Chondrocyte (in vitro differentiated cells): ENCODE measurements at places on chromosomes 7 and 10. TPM values are rescaled to one million over a fixed set of nuclear protein-coding genes. Genes with fewer than 3 reads are reported as not detected.
A peak's percentile ranks its signal among the peaks of the same experiment; 100 is the strongest.

DNA sequence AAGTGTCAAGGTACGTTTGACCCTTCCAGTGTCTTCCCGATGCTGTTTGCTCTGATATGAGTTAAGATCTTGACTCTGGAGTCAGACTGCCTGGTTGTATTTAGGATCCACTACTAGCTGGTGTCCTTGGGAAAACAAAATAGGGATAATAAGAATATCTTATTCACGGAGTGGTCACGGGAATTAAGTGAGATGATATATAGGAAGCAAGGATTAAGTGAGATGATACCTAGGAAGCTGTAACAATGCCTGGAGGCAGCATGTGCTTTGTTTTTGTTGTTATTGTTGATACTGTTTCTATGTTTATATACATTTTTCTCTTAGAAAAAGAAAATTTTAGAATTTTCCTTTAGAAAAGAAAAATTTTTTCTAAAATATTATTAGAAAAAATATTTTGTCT, 87.0 kb downstream of the LYZL1 start:
- DNase-seq, result no peak

- no peak for DNase-seq
These were observed 66.7 kb downstream of the SORCS3 start for GRCh38 chr10:104707602-104708459.

- DNase-seq, result no peak
These were observed 93.3 kb downstream of the EMX2 start for GRCh38 chr10:117635826-117636225.

The ANKRD7 gene
- not detected in 3 replicates for total RNA-seq

- DNase-seq, result peak; percentile 67
These were observed 1.3 kb downstream of the SEMA3D start for GRCh38 chr7:85185424-85186082.

DNA sequence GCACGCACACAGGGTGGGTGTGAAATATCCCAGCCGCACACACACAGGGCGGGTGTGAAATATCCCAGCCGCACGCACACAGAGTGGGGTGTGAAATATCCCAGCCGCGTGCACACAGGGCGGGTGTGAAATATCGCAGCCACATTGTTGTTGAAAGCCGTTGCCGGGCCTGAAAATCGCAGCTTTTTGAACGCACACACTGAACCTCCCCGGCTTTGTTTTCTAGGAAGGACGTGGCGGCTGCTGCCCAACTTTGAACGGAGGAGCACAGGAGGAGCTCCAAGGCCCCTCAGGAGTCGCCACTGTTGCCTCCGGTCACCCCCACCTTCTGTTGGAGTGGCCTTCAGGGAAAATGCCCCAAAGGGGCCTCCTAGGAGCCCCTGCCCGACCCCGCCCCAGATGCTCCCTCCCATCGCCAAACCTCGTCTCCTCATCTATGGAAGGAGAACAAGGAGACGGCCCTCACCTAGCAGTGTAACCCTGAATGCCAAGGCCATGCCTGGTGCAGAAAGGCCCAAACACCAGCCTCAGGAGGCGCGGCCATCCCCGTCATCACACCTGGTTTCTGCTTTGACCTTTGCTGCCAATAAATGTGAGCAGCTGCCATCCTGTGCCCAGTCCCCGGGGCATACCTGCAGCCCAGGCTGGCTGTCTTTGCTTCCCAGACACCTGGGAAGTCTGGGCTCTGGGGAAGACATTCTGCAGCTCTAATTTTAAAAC, 318.6 kb downstream of the PTPRN2 start:
- peak; percentile 55 for DNase-seq

DNA sequence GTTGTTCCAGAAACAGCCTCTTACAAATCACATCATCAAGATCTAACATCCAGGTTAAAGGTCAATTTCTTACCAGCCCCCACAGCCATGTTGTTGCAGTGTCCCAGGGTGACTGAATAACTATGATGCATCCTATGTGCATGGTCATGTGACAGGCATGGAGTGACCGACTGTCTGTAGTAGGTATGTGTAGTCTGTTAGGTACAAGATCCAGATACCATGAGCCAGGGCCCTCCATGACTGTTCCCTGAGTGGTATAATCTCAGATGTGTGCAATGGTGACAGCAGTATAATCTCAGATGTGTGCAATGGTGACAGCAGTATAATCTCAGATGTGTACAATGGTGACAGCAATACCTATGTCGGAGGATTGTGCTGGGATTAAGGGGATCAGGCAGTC, 8.8 kb downstream of the CDHR3 start:
- DNase-seq, result no peak

The WNT16 gene
- not detected in 3 replicates for total RNA-seq

- no peak for DNase-seq
These were observed 137.4 kb upstream of the PTN start for GRCh38 chr7:137480824-137481365.

The MOGAT3 gene
- total RNA-seq, result not detected in 3 replicates

DNA sequence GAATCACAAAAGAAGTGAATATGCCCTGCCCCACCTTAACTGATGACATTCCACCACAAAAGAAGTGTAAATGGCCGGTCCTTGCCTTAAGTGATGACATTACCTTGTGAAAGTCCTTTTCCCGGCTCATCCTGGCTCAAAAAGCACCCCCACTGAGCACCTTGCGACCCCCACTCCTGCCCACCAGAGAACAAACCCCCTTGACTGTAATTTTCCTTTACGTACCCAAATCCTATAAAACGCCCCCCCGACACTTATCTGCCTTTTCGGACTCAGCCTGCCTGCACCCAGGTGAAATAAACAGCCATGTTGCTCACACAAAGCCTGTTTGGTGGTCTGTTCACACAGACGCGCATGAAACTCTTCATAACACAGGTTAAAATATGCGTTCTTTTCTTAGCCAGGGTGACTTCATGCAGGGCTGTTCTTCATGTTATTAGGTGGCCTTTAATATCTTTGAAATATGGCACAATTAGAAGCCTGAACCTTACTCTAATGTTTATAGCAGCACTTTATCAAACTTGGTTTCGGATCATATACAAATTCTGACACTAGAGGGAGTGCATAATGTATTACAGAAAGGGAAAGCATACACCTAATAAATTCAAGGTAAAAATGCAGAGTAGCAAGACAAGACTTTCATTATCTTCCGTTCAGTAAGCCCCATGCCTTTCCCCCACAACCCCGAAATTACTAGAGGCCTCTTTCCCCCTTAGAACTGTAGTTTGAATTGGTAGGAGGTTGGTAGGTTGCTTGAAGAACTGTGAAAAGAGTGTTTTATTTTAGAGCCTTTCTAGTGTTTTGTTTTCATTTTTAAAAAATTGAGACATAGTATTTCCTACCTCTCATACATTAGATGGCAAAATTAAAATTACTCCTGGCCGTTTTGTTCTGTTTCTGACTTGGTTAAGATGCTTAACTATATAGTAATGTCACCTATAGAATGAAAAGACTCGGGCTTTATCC, 117.9 kb downstream of the NPY start:
- no peak for DNase-seq

DNA sequence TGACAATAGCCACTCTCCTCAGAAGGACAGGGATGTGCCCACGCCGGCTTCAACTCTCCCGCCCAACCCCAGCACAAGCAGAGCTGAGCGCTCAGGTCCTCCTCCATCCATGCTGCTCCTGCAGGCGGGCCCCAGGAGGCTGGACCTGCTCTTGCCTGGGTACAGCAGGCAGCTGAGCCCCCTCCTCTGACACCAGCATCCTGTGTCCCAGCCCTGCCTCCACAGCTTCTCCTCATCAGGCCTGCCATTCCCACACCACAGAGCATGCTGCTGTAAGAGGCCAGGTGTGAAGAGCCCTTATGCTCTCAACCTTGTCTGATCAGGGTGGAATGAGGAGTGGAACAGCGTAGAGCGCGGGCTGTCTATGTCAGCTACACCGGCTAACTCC, 302.2 kb downstream of the PTPRN2 start:
- no peak for DNase-seq

DNA sequence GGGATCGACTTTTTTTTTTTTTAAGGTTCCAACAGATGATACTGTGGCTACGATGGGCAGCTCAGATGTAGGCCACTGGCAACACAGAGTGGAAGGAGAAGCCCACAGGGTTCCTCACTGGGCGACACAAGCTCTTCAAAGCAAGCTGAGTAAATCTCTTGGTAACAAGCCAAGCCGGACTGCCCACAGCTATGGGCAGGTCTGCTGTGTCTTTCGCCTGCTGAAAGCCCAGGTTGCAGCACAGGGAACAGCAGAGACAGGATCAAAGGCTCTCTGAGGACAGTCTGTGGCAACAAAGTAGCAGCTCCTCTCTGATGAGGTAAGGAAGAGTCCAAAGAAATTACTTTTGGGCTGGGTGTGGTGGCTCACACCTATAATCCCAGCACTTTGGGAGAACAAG, 83.6 kb downstream of the KCNMA1 start:
- DNase-seq, result no peak

The CHN2 gene
- 0.50 to 1.7 TPM (median 0.56 TPM) in 3 replicates for total RNA-seq

DNA sequence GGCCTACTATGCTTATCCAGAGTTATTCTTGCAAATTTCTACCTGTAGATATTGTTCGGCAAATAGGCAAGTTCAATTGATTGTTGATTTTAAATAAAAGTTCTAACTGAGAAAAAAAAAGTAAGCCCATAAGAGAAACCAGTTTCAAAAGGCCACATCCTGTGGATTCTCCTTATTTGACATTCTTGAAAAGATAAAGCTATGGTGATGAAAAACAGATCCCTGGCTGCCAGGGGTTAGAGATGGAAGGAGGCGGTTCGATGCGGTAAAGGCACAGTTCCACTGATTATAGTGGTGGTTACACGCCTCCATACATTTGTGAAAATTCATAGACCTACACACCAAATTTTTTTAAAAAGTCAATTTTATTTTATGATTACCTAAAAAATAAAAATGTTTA, 347.8 kb downstream of the KCNMA1 start:
- no peak for DNase-seq

- no peak for DNase-seq
These were observed 10.0 kb downstream of the FAM171A1 start for GRCh38 chr10:15361131-15361530.

GRCh38 chr10:50653758-50654157, 30.0 kb upstream of the SGMS1 start:
- no peak for DNase-seq

DNA sequence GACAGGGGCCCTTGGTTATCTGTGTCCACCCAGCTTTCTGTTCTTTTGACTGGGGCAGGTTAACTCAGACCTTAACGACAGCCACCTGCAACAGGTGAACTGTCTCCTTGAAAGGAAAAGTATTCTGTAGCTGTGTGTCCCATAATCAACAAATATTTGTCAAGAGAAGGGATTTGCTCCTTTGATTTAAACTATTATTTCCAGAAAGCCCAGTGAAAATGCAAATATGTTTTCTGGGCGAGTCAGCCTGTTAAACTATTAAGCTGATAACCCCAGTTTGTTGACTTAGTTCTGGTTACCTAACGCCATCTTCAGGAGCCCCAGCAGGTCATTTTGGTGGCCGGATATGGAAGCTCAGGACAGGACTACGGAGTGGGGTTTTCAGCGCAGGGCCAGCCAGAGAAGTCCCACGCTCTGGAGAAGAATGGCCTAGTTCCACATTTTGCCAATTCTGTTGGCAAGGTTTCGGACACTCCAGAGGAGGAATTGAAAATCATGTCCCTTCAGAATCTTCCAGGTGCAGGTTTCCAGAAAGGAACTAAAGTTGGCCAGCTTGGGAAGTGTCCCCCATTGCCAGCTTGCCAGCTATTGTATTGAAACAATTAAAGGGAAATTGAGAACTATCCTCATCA, 54.5 kb downstream of the ADRA2A start:
- DNase-seq, result no peak

DNA sequence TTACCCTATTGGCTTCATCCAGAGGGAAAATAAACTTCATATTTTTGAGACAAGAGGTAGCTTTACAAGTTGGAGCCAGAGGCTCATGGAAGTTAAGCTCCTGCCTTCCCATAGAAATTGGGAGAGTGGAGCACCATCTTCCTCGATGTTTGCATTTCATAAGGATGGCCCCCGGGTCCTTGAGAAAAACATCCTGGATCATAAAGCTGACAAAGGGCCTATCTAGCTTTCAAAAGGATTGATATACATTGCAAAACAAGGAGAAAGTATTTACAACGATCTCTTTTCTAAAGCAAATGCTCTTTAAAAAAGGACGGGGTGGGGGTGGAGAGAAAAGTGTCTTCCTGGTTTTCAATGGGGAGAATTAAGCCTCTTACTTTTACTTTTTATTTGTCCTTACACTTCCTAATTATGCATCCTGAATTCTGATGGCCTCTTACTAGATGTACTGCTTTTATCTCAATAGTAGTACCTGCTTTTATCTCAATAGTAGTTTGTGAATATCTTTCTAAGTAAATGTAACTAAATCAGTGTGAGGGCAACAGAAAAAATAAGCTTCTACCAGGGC, 65.6 kb downstream of the PTPRZ1 start:
- no peak for DNase-seq

The SRRM3 gene
- 1.4 to 2.6 TPM (median 1.7 TPM) in 3 replicates for total RNA-seq

DNA sequence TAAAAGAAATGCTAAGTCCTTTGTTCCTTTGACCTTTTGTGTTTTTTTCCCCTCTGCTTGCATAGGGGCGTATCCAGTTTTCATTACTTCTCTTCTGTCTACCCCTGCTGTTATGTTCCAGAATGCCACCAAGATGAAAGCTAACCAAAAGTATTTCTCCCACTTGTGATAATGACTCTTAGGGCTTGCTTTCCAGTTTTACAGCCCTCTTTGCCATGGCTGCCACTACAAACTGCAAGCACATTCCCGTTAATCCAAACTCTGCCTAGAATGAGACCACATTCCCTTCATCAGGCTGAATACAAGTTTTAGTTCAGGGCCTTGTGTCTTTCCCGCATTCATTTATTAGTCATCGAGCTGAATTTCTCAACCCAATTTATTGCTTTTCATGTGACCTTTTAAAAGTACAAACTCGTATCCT, 23.6 kb upstream of the CD36 start:
- no peak for DNase-seq

The CDK14 gene
- 53.7 to 97.9 TPM (median 61.4 TPM) in 3 replicates for total RNA-seq

GRCh38 chr10:124665558-124665957, 78.6 kb downstream of the FAM53B start:
- no peak for DNase-seq

GRCh38 chr7:50209461-50210135, 94.9 kb upstream of the IKZF1 start:
- DNase-seq, result no peak

- no peak for DNase-seq
These were observed 41.8 kb downstream of the DLD start for GRCh38 chr7:107932805-107933204.

The FAM131B gene
- total RNA-seq, result 3.0 to 4.0 TPM (median 3.1 TPM) in 3 replicates
